ENCODE measurements at places on chromosomes 7 and 10. TPM values are rescaled to one million over a fixed set of nuclear protein-coding genes. Genes with fewer than 3 reads are reported as not detected.

The CYCS gene
- 30.9 TPM for total RNA-seq

The SVOPL gene
- 0.20 TPM for total RNA-seq

DNA sequence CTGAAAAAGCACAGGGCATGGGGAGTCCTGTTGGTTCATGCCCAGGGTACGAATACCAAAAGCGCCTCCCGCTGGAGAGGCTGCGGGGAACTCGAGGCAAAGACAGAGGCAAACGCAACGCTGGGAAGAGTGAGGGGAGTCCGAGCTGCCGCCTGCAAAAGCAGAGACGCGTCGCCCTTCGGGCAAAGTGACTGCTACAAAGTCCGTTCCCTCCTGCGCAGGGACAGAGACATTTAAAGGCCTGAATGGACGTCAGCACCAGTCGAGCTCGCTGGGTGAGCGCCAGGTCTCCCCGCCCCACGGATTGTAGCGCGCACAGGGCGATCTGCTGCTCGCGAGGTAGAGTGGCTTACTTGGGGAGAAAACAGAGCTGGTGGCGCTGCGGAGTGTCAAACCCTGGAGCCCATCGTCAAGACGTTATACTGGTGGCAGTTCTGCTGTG lies 732.8 kb downstream of the ZWINT start:
- H3K27me3 ChIP-seq: peaks cover 4% of the 10 kb centered on the region
- no peak overlapping the region for H3K27ac ChIP-seq
- no peaks in the 10 kb centered on the region for H3K4me1 ChIP-seq
- DNase-seq: no peak

GRCh38 chr10:1807196-1807595 lies 69.9 kb upstream of the ADARB2 start:
- DNase-seq: no peak
- no peaks in the 10 kb centered on the region for H3K27me3 ChIP-seq
- no peak overlapping the region for H3K4me3 ChIP-seq
- no peaks in the 10 kb centered on the region for H3K36me3 ChIP-seq
- no peak overlapping the region for H3K27ac ChIP-seq

All from pancreas (tissue), 10 donors.